ENCODE measurements at places on chromosomes 16 and 17. TPM values are rescaled to one million over a fixed set of nuclear protein-coding genes. Genes with fewer than 3 reads are reported as not detected.

- no peaks in the 10 kb centered on the region for H3K36me3 ChIP-seq
- no peaks in the 10 kb centered on the region for H3K4me1 ChIP-seq
- H3K27ac ChIP-seq: peak overlapping the region; percentile 82
These were observed 631 bp downstream of the NLRC5 start for GRCh38 chr16:56989988-56990387.

KRT23 gene
- not detected for total RNA-seq

PRSS33 gene
- total RNA-seq: not detected

- no peaks in the 10 kb centered on the region for H3K4me1 ChIP-seq
- no peaks in the 10 kb centered on the region for H3K27me3 ChIP-seq
- H3K36me3 ChIP-seq: no peaks in the 10 kb centered on the region
- no peak overlapping the region for H3K4me3 ChIP-seq
These were observed 6.0 kb upstream of the NT5M start for GRCh38 chr17:17297217-17297616.

GRCh38 chr16:12094537-12095265 is 118.2 kb downstream of the SNX29 start:
- no peaks in the 10 kb centered on the region for H3K27me3 ChIP-seq
- no peak overlapping the region for H3K27ac ChIP-seq
- no peak overlapping the region for H3K4me3 ChIP-seq

- no peak for DNase-seq
- H3K4me3 ChIP-seq: no peak overlapping the region
- no peaks in the 10 kb centered on the region for H3K36me3 ChIP-seq
- no peak overlapping the region for H3K27ac ChIP-seq
- no peaks in the 10 kb centered on the region for H3K4me1 ChIP-seq
These were observed 207.0 kb downstream of the MAF start for GRCh38 chr16:79393564-79393963.

DNA sequence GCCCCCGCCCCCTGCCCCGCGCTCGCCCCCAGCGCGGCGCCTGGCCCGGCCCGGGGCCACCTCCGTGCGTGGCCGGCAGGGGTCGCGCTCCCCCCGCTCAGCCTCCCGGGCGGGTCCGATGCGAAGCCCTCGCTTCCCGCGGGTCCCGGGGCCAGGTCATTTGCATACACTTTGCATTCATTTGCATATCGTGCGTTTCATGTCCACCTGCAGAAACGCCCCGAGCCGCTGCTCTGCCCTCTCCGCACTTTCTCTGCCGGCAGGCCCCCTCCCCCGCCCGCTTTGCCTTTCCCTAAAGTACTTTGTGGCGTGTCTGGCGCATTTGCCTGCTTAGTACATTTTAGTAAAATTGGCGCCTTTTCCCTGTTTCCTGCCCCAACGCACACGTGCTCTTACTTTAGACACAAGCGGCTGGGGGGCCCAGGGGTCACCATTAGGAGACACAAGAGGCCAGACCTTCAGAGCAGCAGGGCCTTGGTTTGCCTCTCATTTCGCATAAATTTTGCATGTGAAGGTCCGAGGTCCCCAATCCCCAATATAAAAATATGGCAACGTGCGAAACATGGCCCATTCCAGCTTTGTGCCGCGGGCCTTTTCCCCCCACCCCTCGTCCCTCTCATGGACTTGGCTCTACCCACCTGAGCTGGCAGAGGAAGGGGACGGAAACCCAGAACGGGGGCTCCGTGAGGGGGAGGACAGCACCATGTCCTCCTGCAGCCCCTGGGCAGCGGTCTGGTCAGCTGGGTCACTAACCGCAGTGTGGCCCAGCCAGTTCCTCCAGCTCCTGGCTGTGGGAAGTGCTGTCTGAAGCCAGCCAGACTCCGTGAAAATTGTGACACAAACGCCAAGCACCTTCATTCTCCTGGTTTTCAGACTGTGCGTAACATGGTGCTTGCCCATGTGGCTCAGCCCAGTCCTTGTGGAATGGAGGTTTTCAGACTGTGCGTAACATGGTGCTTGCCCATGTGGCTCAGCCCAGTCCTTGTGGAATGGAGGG is 34.8 kb downstream of the CBFA2T3 start:
- H3K36me3 ChIP-seq: no peaks in the 10 kb centered on the region
- H3K4me3 ChIP-seq: peak overlapping the region; percentile 57
- H3K27ac ChIP-seq: no peak overlapping the region
- no peak for DNase-seq
- peaks cover 2% of the 10 kb centered on the region for H3K27me3 ChIP-seq

DNA sequence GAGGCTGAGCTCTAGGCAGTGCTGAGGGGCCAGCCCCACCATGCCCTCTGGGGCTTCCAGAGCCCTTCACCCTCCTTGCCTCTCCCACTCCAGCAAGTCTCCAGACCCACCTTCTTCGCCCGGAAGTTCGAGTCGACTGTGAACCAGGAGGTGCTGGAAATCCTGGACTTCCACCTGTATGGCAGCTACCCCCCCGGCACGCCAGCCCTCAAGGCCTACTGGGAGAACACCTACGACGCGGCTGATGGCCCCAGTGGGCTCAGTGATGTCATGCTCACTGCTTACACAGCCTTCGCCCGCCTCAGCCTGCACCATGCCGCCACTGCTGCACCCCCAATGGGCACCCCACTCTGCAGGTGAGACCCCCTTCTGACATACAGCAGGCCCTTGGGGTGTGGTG is 10.5 kb downstream of the XYLT2 start:
- DNase-seq: no peak
- H3K4me1 ChIP-seq: no peaks in the 10 kb centered on the region
- H3K4me3 ChIP-seq: no peak overlapping the region
- H3K27me3 ChIP-seq: no peaks in the 10 kb centered on the region
- peaks cover 5% of the 10 kb centered on the region for H3K36me3 ChIP-seq

GRCh38 chr16:90041896-90042473 is 22.7 kb upstream of the DBNDD1 start:
- no peaks in the 10 kb centered on the region for H3K27me3 ChIP-seq
- H3K4me1 ChIP-seq: peaks cover 2% of the 10 kb centered on the region
- no peak overlapping the region for H3K27ac ChIP-seq
- no peak overlapping the region for H3K4me3 ChIP-seq
- no peak for DNase-seq

KRT28 gene
- not detected for total RNA-seq

NPIPB8 gene
- total RNA-seq: not detected

DNA sequence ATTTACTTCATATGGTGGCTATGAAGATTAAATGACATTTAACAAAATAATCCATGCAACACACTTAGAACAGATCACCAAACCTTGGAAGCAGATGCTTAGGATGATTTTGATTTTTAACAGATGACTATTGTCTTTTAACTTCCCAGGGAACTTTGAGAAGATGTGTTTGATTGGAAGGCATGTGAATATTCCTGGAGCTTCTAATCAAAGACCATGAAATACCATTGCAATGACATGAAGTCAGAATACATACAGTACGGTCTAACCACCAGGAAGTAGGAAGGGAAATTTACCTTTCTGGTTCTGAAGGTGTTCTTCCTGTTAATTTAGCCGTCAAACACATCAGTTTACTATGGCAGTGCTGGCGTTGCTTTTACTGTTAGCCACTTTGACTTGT is 414.9 kb downstream of the TMEM114 start:
- no peaks in the 10 kb centered on the region for H3K36me3 ChIP-seq
- no peak overlapping the region for H3K27ac ChIP-seq
- H3K4me3 ChIP-seq: no peak overlapping the region
- DNase-seq: no peak
- no peaks in the 10 kb centered on the region for H3K27me3 ChIP-seq
- H3K4me1 ChIP-seq: no peaks in the 10 kb centered on the region

HBA1 gene
- total RNA-seq: 5.6 TPM

MT1M gene
- total RNA-seq: 120 TPM

NDRG4 gene
- 5.6 TPM for total RNA-seq

DNA sequence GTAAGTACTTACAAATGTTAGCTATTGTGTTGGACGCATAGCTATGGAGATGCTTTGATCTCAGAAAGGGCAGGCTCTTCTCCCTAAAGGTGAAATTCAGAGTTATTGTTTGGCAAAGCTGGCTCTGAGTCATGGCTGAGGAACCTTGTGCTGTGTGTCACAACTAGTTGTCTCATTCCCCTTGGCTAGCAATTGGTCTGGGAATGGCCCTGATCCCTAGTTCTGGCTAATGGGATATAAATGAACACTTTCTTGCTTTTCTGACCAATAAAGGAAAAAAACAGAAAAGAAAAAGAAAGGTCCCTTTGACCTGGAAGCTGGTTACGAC is 210.6 kb downstream of the MAP2K4 start:
- DNase-seq: no peak
- no peaks in the 10 kb centered on the region for H3K27me3 ChIP-seq
- H3K4me1 ChIP-seq: no peaks in the 10 kb centered on the region
- no peak overlapping the region for H3K4me3 ChIP-seq
- no peaks in the 10 kb centered on the region for H3K36me3 ChIP-seq
- H3K27ac ChIP-seq: no peak overlapping the region

CDK5R1 gene
- 0.88 TPM for total RNA-seq

SGCA gene
- 0.33 TPM for total RNA-seq

GRCh38 chr16:28100810-28101532 is 37.5 kb upstream of the GSG1L start:
- H3K4me1 ChIP-seq: no peaks in the 10 kb centered on the region
- no peak overlapping the region for H3K4me3 ChIP-seq
- DNase-seq: no peak
- H3K27me3 ChIP-seq: no peaks in the 10 kb centered on the region
- H3K27ac ChIP-seq: no peak overlapping the region

- H3K4me1 ChIP-seq: no peaks in the 10 kb centered on the region
- H3K27ac ChIP-seq: no peak overlapping the region
- H3K27me3 ChIP-seq: no peaks in the 10 kb centered on the region
These were observed 90.2 kb downstream of the VPS53 start for GRCh38 chr17:624341-624860.

CES1 gene
- 22.0 TPM for total RNA-seq

- no peaks in the 10 kb centered on the region for H3K36me3 ChIP-seq
- H3K27me3 ChIP-seq: no peaks in the 10 kb centered on the region
- H3K4me3 ChIP-seq: no peak overlapping the region
- H3K4me1 ChIP-seq: no peaks in the 10 kb centered on the region
- no peak overlapping the region for H3K27ac ChIP-seq
These were observed 123.6 kb downstream of the MSI2 start for GRCh38 chr17:57379895-57380434.

SLC9A5 gene
- total RNA-seq: 1.3 TPM

NR1D1 gene
- 8.8 TPM for total RNA-seq

TEKT1 gene
- not detected for total RNA-seq

GRCh38 chr16:52308051-52308450 is 238.9 kb downstream of the TOX3 start:
- no peaks in the 10 kb centered on the region for H3K4me1 ChIP-seq
- no peak overlapping the region for H3K27ac ChIP-seq
- DNase-seq: no peak
- no peaks in the 10 kb centered on the region for H3K36me3 ChIP-seq
- H3K4me3 ChIP-seq: no peak overlapping the region
- no peaks in the 10 kb centered on the region for H3K27me3 ChIP-seq

DNA sequence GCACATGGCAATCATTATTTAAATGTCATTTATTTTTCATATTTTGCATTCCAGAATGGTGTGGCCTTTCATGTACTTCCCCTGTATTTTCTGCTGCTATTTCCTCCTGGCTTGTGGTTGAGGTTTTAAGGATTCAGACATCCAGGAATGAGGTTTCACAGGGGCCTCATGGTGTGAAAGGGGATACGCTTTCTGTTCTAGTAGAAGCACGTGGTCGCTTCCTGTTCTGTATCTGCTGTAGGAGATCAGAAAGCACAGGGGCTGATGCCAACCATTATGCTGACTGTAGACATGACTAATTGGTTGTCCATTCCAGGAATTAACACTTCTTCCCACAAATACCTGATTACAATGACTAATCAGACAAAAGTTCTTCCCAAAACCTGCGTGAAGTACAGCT is 405.9 kb downstream of the SHISA9 start:
- DNase-seq: no peak
- no peak overlapping the region for H3K4me3 ChIP-seq

OTOA gene
- total RNA-seq: 0.96 TPM

DNA sequence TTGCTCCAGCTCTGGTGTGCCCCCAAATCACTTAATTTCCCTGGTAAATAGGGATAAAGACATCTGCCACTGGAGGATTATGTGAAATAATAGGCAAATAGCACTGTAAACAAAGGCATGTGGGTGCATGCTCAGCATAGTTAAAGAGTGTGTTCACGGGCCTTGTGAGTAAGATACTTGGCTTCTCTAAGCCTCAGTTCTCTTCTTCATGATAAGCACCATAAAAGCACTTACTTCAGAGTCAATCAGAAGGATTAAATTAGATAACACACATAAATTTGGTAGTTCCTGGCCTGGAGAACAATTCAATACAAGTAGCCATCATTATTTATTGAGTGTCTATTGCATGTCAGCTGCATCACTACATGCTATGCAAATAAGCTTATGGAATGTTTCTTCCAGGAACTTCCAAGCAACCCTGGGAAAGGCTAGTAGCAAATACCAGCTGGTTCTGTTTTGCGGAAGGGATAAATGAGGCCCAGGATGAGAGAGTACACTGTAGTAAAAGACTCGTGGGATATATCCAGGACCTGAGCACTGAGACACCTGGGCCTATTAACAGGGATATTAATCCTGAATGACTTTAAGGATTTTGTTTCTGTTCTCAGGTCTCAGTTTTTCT is 14.5 kb downstream of the CCL11 start:
- no peak overlapping the region for H3K4me3 ChIP-seq
- no peak for DNase-seq
- H3K36me3 ChIP-seq: no peaks in the 10 kb centered on the region
- no peaks in the 10 kb centered on the region for H3K4me1 ChIP-seq
- no peak overlapping the region for H3K27ac ChIP-seq

GRCh38 chr16:88019821-88020515 is 68.7 kb downstream of the BANP start:
- no peaks in the 10 kb centered on the region for H3K4me1 ChIP-seq
- H3K27ac ChIP-seq: no peak overlapping the region
- DNase-seq: no peak
- H3K36me3 ChIP-seq: no peaks in the 10 kb centered on the region
- H3K27me3 ChIP-seq: no peaks in the 10 kb centered on the region

DNA sequence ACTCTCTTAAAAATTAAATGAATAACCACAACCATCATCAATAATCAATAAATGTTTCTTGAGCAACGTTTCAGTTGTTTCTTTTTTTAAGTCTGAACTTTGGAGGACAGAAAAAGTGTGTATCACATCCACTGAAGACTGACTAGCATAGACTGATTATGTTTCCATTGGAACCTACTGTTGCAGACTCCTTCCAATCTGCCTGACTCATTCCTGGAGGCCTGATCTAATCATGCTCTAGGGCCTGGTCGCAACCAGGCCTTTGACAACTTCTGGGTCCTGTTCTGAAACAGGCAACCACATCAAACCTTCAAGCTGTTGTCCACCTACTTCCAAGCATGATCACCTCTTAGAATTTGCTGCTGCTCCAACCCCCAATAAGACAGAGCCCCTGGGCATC is 109.2 kb upstream of the NUDT7 start:
- no peak for DNase-seq
- no peaks in the 10 kb centered on the region for H3K36me3 ChIP-seq
- no peaks in the 10 kb centered on the region for H3K27me3 ChIP-seq
- no peak overlapping the region for H3K4me3 ChIP-seq

RAB11FIP4 gene
- 18.7 TPM for total RNA-seq

FBXO39 gene
- total RNA-seq: 1.3 TPM

- H3K36me3 ChIP-seq: peaks cover 4% of the 10 kb centered on the region
- no peak overlapping the region for H3K27ac ChIP-seq
- H3K27me3 ChIP-seq: no peaks in the 10 kb centered on the region
- no peak overlapping the region for H3K4me3 ChIP-seq
- no peaks in the 10 kb centered on the region for H3K4me1 ChIP-seq
These were observed 47.8 kb downstream of the OMG start for GRCh38 chr17:31248986-31249834.

FNDC8 gene
- total RNA-seq: not detected

Data from breast epithelium (tissue), 4 donors.